Panc1 (cell line): ENCODE measurements at places on chromosomes 13 and 19.

GRCh38 chr13:112626124-112626523 lies 38.2 kb upstream of the TUBGCP3 start:
- no peak overlapping the region for H3K4me3 ChIP-seq
- DNase-seq: no peak
- H3K4me1 ChIP-seq: no peaks in the 10 kb centered on the region
- H3K27ac ChIP-seq: no peak overlapping the region
- no peaks in the 10 kb centered on the region for H3K27me3 ChIP-seq

DNA sequence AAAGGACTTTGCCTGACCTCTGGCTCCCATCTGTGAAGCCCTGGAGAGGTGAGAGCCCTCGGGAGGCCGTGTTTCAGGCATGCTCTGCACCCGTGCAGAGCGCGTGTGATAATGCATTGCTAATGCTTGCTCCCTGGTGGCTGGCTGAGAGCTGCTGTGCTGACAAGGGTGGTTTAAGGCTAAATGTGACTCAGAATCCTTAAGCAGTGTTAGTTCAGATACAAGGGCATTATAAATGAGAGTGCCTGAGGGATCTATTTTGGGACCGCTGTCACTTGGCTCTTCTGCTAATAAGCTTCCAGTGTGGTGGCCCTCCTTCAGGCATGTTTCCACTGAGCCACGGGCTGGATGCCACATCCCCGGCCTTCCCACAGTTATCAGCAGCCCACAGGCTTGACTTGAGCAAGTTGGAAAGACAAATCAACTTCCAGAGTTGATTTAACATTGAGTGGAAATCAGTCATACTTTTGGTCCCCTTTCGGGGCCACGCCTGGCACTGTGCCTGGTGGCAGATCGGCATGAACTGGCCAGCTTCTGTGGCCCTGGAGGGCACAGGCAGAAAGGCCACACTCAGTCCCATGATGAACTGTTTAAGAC lies 17.0 kb downstream of the ALOX5AP start:
- H3K27ac ChIP-seq: peak overlapping the region; percentile 52; the same call in 1 of the 2 replicates
- H3K27me3 ChIP-seq: no peaks in the 10 kb centered on the region
- H3K4me3 ChIP-seq: no peak overlapping the region
- H3K36me3 ChIP-seq: no peaks in the 10 kb centered on the region
- no peaks in the 10 kb centered on the region for H3K4me1 ChIP-seq
- no peak for DNase-seq

DNA sequence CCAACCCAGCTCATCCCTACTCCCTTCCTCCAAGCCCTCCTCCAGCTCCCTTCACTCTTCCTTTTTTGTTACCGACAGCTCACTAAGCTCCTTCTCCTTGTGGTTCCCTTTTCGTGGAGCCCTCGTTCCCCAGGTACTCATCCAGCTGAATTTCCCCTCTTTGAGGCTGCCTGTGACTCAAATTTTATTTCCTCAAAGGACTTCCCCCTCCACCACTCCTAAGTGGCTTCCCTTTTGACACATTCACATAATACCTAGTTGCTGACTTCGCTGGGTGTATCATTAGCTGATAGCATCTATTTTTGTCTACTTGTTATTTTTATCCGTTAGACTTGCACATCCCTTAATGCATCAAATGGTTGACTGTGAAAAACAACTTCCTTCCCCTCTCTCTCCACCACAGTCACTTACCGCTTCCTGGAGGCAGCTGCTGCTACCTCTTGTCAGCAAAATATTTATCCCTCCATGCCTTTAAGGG lies 14.5 kb downstream of the FFAR2 start:
- no peak for DNase-seq
- peaks cover 3% of the 10 kb centered on the region; the same call in 1 of the 2 replicates for H3K27me3 ChIP-seq
- H3K4me1 ChIP-seq: no peaks in the 10 kb centered on the region
- no peak overlapping the region for H3K4me3 ChIP-seq

- H3K4me3 ChIP-seq: no peak overlapping the region
- H3K27ac ChIP-seq: no peak overlapping the region
- H3K27me3 ChIP-seq: peaks cover 2% of the 10 kb centered on the region; the same call in 1 of the 2 replicates
- no peaks in the 10 kb centered on the region for H3K36me3 ChIP-seq
These were observed 33.1 kb downstream of the SHANK1 start for GRCh38 chr19:50686310-50687032.

- no peaks in the 10 kb centered on the region for H3K4me1 ChIP-seq
- no peak overlapping the region for H3K27ac ChIP-seq
- H3K36me3 ChIP-seq: no peaks in the 10 kb centered on the region
- no peak overlapping the region for H3K4me3 ChIP-seq
- H3K27me3 ChIP-seq: peaks cover 2% of the 10 kb centered on the region; the same call in 1 of the 2 replicates
These were observed 177.3 kb downstream of the COL4A1 start for GRCh38 chr13:110129539-110130186.

- no peak overlapping the region for H3K4me3 ChIP-seq
- no peak overlapping the region for H3K27ac ChIP-seq
- no peak for DNase-seq
- no peaks in the 10 kb centered on the region for H3K4me1 ChIP-seq
- H3K36me3 ChIP-seq: no peaks in the 10 kb centered on the region; the same call in 1 of the 2 replicates
These were observed 7.9 kb downstream of the MAP1S start for GRCh38 chr19:17726964-17727773.

DNA sequence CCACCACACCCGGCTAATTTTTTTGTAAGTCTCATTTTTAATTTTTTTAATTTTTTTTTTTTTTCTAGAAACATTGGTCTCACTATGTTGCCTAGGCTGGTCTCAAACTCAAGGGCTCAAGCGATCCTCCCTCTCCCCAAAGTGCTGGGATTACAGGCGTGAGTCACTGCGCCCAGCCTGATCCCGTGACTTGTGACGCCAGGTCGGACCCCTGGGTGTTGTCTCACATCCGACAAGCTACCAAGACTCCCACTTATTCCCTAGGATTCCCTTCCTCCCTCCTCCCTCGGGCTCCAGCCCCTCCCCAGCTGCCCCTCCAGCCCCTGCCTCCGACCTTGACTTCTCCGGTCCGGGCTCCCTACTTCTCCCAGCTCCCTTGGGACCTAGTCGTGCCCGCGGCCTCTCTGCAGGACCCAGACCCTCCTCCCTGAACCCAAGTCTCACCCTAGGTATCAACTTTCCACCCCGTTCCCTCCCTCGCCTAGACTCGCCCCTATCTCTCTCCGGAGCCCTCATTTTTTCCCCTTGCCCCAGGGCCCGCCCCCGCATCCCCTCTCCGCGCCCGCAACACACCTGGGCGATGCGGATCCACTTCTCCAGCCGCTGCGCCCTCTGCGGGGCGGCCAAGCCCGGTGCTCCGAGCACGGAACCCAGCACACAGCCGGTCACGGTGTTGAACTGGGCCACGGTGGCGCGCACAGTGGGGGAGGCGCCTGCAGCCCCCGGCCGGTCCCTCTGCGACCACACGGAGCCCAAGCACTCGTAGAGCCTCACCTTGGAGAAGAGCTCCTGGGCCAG lies 13.1 kb downstream of the RGL3 start:
- no peaks in the 10 kb centered on the region for H3K4me1 ChIP-seq
- no peaks in the 10 kb centered on the region for H3K36me3 ChIP-seq
- no peak overlapping the region for H3K27ac ChIP-seq

GRCh38 chr13:19927117-19927748 lies 31.3 kb upstream of the ZMYM2 start:
- H3K4me3 ChIP-seq: no peak overlapping the region
- no peak overlapping the region for H3K27ac ChIP-seq
- H3K27me3 ChIP-seq: no peaks in the 10 kb centered on the region

DNA sequence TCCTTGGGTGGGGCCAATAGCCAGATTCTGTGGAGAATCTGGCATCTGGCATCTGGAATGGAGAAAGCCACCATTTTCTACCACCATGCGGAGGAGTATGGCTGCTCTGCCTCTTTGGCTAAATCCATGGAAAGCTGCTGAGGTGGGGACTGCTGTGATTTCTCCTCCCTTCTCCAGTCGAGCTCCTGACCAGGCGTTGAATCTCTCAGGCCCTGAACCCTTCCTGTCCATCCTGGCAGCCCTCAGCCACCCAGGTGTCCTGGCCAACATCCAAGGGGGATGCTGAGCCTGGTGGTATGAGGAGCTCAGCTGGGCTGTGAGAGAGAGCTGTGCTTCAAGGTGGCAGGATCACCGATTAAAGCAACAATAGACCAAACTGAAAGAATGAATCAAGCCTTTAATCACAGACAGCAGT lies 17.4 kb upstream of the SIGLEC6 start:
- no peak overlapping the region for H3K4me3 ChIP-seq
- no peaks in the 10 kb centered on the region for H3K4me1 ChIP-seq
- H3K27me3 ChIP-seq: 0 out of 2 replicates have a peak, but pooled peaks cover 2% of the 10 kb centered on the region
- H3K36me3 ChIP-seq: no peaks in the 10 kb centered on the region

DNA sequence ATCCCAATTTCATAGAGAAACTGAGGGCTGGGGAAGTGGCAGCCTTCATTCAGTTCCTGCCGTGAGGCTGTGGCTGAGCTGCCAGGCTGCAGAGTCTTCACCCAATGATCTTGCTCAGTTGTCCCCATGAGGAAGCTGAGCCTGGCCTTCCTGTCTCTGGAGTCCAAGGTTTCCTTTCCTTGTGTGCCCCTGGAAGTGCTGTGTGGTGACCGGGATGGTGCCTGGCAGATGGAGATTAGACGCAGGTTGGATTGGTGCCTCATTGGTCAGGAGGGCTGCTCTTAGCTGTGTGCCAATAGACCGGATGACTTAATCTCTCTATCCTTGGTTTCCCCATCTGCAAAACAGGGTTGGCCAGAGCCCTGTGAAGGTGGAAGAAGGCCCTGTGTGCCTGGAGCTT lies 24.6 kb downstream of the DNM2 start:
- H3K27me3 ChIP-seq: no peaks in the 10 kb centered on the region
- H3K4me3 ChIP-seq: no peak overlapping the region
- peaks cover 16% of the 10 kb centered on the region for H3K4me1 ChIP-seq
- H3K27ac ChIP-seq: no peak overlapping the region

DNA sequence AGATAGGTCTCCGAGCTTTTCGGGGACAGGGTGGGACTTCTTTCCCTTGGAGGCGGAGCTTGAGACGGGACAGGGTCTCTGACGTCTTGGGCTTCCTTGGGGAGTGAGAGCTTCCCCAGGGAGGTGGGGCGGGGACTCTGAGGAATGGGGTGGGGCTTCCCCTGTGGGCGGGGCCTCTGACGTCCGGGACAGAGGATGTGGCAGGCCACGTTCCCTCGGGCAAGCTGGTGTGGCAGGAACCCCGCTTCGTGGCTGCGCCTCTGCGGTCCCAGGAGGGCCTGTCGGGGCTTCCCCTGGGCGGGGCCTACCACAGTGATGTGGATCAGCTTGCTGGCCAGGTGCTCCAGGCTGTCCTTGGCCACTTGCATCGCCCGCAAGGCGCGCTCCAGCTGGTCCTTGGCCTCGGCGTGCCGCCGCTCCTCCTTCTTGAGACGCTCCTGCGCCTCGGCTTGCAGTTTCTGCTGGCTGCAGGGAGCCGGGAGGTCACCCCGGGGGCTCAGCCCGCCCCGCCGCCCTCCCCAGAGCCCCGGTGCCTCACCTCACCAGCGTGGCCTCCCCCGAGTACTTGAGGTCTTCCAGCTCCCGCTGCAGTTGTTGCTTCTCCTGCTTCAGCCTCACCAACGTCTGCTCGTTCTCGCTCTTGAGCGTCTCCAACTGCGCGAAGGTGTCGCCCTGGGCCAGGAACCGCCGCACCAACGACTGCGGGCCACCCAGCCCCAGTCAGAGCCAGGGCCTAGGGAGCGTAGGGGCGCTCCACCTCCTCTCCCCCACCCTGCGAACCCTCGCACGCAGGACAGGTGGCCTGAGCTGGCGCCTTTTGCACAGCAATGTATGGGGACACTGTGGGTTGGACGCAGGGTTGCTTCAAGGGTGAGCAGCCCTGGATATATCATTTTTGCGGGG lies 3.3 kb upstream of the RGL3 start:
- H3K27me3 ChIP-seq: no peaks in the 10 kb centered on the region
- H3K27ac ChIP-seq: no peak overlapping the region
- no peak for DNase-seq
- H3K36me3 ChIP-seq: peaks cover 5% of the 10 kb centered on the region; the same call in 1 of the 2 replicates
- no peaks in the 10 kb centered on the region for H3K4me1 ChIP-seq

DNA sequence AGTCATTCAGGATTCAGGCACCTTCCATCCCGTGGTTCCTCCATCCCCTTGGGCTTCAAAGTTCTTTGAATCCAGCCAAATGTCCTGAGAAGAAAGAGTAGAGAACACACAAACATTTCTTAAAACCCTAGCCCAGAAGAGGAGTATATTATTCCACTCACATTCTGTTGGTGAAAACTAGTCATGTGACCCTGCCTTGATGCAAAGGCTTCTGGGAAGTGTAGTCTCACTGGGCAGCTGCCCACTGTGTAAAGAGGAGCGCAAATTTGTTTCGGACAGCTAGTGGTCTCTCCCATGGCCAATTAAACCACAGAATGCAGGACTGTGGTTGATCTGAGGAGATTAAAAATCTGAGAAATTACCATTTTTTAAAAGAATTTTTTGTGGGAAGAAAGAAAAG lies 304.4 kb downstream of the SUCLA2 start:
- H3K4me3 ChIP-seq: no peak overlapping the region
- H3K36me3 ChIP-seq: no peaks in the 10 kb centered on the region
- no peak for DNase-seq
- no peaks in the 10 kb centered on the region for H3K27me3 ChIP-seq
- no peak overlapping the region for H3K27ac ChIP-seq

DNA sequence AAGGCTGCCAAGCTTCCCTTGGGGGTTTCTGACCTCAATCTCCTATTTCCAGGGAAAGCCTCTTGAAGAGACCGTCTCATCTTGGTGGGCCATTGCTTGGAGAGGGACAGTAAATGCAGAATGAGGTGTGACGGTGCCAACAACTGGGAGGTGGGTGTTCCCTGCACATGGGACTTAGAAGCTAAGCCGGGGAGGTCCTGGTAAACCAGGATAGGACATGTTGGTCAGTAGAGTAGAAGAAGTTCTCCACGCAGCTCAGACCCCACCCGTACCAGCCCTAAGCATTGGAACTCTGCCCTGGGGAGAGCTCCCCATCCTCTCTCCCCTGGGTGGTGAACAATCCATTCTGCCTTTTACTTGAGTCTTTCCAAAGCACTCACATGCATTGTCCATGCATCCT lies 92.0 kb downstream of the SOX1 start:
- H3K4me1 ChIP-seq: no peaks in the 10 kb centered on the region
- H3K27ac ChIP-seq: no peak overlapping the region

DNA sequence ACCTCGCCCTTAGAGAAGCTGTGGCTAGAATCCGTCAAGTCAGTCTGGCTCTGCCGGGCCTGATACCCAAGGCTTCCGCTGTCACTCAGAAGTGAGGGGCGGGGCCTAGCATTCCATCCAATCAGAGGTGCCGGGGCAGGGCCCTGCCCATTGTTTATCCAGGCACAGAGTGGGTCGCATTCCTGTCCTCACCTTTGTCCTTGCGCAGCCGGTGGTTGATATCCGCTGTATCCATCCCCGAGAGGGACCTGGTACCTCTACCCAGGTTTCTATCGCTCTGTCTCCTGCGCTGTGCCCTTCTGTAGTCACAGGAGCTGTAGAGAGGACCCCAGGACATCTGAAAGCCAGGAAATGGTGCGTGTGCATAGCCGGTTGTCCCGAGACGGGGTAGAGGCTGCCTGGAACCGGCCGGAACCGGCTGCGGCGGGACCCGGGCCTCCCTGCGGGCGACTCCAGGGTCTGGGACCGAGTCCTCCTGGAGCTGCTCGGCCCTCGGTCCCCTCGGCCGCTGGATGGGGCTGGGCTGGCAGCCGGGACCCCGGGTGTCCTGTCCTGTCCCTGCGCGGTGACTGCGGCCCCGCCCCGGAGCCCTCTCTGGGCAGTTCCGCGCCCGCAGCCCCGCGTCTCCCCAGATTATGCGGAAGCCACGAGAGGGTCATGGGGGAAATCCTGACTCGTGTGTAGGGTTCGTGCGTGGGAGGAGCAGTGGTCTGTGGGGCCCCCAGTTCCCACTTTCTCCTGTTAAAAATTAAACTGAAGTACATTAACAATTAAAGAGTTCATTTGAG lies at the start of gene ZNF763:
Gene ZNF763, plus strand, starts transcription at position 183 of the 788 bp plus-strand sequence. Its CDS starts 169 bp downstream, at position 352.
- H3K27ac ChIP-seq: peak within 1 kb of the TSS; percentile 52
- no peaks in the 10 kb centered on the region for H3K36me3 ChIP-seq
- peak within 1 kb of the TSS; percentile 84 for H3K4me3 ChIP-seq
- no peaks in the 10 kb centered on the region for H3K27me3 ChIP-seq
- DNase-seq: no peak

GRCh38 chr13:86710013-86710412 lies 910.8 kb upstream of the SLITRK6 start:
- no peaks in the 10 kb centered on the region; the same call in 1 of the 2 replicates for H3K4me1 ChIP-seq
- H3K4me3 ChIP-seq: no peak overlapping the region
- no peaks in the 10 kb centered on the region for H3K27me3 ChIP-seq
- no peak overlapping the region for H3K27ac ChIP-seq
- DNase-seq: no peak
